ENCODE measurements at places on chromosomes 5 and 9.

DNA sequence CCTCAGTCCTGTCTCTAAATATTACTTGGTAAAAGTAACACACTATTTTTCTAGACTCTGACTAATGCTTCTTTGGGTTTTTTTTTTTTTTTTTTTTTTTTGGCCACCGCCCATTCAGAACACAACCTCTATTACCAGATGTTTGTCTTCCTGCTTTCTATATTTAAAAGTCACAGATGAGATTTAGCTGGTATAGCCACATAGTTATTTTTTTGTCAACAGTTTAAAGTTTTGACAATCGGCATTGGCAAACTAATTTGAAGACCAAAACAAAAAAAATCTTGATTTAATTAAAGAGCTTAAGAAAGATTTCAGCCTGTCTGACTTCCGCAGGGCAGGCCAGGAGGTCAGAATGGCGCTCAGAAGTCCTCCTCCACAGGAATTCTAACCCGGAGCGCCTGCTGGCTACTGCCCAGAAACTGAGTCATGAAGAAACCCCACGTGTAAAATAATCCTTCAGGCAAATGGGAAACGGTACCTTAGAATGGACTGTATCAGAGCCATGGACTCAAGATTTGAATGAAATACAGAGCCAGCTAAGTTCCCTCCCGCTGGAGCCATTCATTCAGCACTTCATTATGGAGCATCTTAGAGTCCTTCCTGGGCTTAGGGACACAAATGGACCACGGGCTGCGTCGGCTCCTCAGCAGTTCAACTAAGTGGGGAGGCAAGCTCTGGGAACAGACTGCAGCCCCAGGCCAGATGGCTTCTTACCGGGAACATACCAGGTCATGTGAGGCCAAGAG is 55.6 kb downstream of the PTPDC1 start:
- peak; percentile 94 for DNase-seq

DNA sequence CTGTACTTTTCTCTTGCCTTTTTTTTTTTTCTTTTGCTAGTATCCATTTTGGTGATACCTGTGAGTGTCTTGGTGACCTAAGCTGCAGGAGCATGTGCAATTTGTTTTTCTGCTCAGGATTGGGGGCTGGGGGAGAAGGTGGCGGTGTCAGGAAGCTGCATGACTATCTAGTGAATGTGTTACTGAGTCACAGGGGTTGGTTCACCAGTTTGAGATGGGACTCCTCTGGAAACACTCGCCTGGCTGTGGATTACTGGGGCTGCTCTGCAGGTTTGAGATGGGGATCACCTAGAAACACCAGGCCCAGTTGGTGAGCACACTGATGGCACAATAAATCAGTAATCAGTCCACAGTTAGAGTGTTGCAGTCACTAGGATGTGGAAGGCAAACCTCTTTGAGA is 447.9 kb downstream of the SPATA31D1 start:
- no peak for DNase-seq

- DNase-seq, result no peak
These were observed 90.9 kb upstream of the MTAP start for GRCh38 chr9:21711504-21711903.

- no peak for DNase-seq
These were observed 1.8 kb downstream of the RALGDS start for GRCh38 chr9:133119103-133119845.

GRCh38 chr9:99374793-99375192 is 152.7 kb downstream of the SEC61B start:
- no peak for DNase-seq

DNA sequence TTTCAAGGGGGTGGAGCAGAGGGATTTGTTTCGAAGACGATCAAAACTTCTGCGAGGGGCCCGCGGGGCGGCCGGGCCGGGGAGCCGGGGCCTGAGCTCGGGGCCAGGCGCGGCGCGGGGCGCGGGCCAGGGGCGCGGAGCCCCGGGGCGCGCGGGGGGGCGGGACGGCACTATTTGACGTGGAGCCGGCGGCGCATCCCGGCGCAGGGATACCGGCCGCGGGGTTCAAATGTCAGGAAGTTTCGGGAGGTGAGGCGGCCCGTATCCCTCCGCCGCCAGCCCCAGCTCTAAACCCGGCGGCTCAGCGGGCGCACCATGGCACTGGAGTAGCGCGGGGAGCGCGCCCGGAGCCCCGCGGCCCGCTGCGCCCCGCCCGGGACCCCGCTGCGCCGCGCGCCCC is at the start of gene LMX1B:
Gene LMX1B (plus strand): TSS at position 278 of the 400 bp plus-strand sequence. CDS start 522 bp downstream, outside the sequence.
- peak; percentile 31 for DNase-seq

DNA sequence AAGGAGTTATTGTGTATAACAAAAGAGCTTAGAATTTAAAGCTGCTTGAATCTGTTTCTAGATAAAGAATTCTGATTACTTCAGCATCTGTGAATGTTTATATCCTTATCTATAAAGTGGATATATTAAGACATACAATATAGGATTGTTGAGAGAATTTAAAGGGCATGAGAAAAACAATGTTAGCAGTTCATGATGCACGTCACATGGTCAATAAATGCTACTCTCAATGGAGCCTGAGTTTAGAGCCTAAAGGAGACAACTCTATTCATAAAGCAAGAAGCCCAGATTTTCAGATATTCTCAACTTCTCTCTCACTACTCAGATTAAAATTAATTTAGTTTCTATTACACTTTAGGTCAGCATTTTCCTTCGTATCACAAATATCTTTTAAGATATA is 666.7 kb upstream of the CDH18 start:
- DNase-seq, result no peak

- no peak for DNase-seq
These were observed 55.9 kb upstream of the C5orf58 start for GRCh38 chr5:170176916-170177315.

Data from mesenchymal stem cell (in vitro differentiated cells and primary cell).